ENCODE measurements at places on chromosomes 3 and 15. TPM values are rescaled to one million over a fixed set of nuclear protein-coding genes. Genes with fewer than 3 reads are reported as not detected.

DNA sequence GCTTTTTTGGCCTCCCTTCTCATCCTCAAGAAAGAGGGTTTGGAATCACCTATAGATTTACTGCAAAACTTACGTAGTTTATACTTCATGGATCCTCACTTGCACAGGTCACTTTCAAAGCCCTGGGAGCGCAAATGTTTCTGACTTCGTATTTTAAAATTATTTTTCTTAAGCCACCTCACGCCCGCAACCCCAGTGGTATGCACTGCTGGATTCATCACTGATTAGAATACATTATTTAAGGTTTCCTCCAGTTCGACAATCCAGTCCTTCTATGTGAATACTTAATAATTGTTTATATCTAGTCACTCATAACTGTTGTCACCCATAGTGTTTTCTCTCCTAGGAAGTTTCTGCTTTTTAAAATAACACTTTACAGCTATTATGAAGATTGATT, 339.9 kb downstream of the CHL1 start:
- DNase-seq: peak; percentile 1

DNA sequence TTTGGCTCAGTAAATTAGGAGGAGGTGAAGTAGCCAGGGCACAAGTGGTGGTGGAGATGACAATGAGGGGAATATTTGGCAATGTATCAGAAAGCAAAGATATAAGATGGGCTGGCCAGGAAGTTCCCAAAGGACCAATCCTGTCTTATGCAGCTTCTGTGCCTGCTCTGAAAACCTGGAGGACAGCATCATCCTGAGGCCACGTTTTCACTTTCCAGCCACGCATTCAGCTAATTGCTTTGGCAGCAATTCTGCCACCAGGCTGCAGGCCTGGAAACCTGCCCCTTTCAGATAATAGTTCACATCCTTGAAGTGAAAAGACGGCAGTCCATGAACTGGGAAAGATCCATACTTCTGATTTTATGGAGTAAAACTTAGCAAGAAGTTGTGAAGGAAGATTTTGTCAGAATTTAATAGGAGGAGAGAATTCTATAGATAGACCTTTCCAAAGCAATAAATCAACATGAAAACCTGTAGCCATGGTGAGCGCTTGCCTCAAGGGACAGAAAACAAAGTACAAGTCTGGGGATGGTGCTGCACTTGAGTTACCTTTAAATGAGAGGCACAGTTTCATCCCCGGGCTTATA, 682.5 kb downstream of the GRM7 start:
- peak; percentile 1 for DNase-seq

DNA sequence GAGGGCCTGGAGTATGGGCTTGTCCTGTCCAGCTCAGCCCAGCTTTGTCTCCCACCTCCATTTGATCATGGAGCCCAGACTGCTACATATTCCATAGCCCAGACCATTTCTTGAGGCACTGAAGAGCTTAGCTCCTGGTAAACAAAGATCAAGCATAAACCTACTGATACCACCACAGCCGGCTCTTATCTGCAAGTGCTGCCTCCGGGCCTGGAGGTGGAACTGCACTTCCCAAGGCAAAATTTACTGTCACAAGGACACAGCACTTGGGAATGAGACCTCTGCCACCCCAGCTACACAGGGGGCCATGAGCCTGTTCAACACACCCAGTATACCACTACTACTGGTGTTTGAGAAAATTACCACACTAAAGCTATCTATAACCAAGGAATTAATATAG, 53.7 kb upstream of the PLSCR5 start:
- DNase-seq: no peak

DNA sequence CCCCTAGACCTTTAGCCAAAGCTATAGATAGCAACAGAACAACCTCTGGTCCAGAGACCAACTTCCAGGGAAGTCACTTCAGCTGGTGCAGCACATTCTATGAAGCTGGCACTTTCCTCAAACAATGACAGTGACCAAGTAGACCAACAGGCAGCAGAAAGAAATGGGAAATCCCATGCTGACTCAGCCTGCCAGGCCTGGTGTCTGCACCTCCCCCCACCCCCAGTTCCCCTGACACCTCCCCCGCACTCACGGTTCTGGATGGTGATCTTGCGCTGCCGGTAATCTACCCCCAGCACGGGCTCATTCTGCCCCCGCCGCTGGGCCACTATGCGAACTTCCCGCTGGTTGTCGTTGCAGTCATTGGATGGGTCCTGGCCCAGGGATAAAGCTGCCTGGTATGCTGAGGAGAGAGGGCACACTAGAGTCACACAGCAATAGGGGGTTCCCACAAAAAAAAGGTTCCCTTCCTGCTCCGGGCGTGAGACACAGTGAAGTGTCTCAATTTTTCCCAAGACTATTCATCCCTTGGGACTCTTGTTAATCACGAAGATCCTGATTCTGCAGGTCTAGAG, 17.0 kb downstream of the ILDR1 start:
- DNase-seq: no peak

GRCh38 chr3:191238321-191238817, 39.3 kb downstream of the OSTN start:
- DNase-seq: no peak

DNA sequence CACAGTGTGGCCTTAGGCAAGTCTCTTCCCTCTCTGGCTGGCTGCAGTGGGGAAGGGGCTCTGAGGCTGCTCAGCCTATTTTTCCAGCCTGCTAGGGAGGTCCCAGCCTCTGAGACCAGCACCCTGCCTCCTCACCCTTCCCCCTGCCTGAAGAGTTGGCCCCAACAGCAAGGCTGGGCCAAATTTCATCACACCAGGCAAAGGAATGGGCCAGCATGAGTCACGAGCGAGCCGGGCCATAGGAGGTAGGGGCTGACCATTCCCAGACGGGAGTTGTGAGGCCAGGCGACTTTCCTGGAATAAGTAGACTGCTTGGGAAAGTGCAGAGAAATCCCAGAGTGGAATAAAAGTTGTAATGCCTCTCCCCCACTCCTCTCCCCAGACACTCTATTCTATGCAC, 5.7 kb upstream of the FBLN2 start:
- DNase-seq: no peak

- no peak for DNase-seq
Observed at GRCh38 chr3:85584779-85585356, 626.1 kb downstream of the CADM2 start.

DNA sequence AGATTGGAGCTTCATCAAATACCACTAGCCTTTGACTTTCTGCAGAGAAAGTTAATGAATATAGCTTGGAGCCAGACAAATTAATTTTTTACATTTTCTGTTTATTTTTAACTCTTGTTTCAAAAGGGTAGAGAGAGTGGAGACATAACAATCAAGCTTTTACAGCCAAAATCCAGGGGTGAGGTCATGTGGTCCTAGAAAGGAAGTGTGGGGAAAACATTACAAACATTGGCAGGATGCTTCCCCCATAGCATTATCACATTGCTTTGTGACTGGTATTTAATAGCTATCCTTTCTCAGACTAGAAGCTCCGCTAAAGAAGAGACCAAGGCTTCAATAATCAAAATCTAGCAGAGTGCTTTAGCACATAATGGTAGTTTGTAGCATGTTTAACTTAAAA, 46.4 kb upstream of the PHLDB2 start:
- DNase-seq: no peak

DNA sequence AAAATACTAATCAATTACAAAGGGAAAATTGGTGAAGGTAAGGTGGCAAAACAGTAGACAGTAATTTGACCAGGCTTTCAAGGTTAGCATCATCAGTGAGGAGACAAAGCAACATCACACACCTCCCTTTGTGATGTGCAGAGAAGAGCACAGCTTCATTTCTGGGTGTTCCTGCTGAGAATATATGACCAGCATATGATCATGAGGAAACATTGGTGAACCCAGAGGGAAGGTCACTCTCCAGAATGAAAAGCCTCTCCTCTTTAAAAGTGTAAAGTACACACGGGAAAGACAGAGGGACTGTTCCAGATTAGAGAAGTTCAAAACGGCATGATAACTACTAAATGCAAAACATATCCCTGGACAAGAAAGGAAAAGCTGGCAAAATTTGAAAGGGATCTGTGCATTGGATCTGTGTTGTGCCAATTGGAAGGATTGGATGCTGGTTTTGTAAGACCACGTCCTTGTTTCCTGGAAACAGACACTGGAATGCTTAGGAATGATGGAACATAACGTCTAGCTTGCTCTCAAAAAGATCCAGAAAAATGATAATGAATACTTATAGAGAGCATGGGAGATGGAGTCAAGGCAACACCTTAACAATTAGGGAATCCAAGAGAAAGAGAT, 80.6 kb upstream of the MITF start:
- DNase-seq: no peak

DNA sequence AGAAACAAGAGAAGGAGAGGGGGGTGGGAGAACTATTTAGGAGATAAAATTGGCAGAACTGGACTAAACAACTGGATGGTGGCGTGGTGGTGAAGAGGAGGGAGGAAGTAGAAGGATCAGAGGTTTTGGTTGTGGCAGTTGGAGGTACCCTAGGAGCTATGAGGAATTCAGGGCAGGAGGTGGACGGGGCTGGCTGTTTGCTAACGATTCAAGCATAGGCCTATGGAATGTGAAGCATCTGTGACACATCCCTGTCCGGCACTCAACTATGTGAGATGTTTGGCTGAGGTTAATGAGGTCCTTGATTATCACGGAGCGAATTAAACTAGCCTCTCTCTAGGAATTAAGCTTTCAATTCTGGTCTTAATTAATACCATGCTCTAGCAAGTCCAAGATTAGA, 13.5 kb downstream of the TARS3 start:
- DNase-seq: no peak

- DNase-seq: no peak
Observed at GRCh38 chr15:85383470-85384148, 3.2 kb downstream of the AKAP13 start.

DNA sequence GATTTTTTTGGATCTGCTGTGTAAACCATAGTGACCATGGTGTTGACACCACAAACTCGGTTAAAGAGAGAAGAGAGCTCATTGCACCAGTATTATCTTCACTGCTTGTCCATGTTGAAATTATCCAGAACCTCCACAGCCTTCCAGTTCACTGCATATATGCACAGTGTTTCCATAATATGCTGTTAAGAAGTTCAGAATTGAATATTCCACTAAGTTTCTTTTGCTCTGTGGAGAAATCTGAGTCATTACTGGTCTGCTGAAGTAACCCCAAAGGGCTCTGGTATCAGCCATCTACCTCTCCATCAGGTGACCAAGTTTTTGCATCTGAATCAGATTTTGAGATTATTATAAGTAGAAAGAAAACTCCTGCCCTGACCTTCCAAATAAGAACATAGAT, 143.5 kb downstream of the LRRC3B start:
- DNase-seq: no peak

- DNase-seq: no peak
Observed at GRCh38 chr3:52784931-52785590, 7.7 kb downstream of the ITIH1 start.

DNA sequence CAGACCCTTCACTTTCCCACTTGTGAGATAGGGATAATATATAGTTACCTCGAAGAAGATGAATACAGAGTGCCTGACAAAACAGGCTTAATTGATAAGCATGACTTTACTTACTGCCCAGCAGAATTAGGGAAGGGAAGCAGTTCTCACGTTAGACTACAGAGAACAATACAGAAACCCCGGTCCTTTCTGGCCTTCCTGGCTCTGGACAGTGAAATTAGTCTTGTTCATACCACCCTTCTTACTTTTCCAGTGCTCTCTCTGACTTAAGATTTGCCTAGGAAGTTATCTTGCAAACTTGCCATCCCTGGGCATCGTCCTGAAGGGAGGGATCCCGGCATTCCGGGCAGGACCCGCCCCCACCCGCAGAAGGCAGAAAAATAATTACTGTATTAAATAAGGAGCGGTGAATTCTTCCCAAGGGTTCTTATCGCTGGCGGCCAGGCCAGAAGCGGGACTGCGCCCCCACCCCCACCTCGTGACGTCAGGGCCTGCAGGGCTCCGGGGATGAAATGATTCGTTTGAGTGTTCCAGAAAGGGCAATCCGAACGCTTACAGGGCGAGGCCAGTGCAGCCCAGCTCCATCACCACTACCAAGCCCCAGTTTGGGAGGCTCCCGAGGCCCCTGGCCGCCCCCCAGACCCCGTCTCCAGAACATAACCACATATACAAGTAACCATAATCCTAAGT, 8.4 kb downstream of the SOX2 start:
- DNase-seq: no peak

GRCh38 chr3:113536627-113537101, 4.3 kb downstream of the SIDT1 start:
- no peak for DNase-seq

DNA sequence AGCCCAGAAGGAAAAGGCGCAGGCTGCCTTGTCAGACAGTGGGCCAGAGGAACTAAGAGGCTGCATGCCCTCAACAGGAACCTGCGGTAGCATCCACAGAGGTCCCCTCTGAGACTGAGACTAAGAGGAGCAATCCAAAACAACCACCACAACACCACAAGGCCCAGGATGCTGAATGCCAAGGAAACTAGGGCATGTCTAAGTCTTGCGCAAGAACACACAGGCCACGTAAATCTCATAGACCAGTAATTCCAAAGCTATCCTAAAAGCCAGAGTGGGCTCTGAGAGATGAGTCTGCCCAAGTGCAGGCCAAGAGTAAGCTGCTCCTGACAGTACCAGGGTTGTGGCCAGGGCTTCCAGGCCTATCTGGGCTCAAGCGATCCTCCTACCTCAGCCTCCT, 12.9 kb downstream of the MON1A start:
- DNase-seq: no peak

DNA sequence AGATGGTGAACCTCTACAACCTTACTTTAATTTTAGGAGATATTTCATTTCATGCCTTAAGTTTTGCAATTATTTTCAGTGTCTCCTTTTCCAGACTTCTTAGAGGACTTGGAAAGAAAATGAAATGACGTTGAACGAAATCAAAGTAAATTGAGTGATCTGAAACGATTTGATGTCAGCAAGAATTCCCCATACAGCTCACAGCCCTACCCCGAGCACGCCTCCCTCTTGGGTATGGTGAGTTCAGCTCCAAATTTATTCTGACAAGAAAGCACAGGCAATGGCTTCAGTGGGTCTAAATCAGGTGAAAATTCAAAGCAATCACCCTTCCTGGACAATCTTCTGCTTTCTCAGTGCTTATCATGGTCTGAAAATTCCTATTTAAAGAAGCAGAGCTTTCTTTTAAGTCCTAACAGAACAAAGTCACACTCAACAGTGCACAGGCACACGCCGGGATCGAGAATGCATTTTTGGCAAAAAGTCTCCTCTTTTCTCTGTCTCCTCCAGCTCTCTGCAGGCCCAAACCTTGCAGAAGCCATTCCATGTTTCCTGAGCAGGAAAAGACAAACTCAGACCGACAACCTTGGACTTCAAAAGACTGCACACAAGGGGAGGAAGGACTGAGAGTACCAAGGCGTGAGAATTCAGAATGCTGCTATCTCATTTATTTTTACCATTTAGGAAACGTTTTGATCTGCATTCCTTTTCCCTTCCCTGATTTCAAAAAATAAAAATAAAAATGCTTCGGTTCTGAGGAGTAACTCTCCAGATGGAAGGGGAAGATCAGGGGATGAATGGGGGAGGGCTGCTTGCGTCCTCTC, 72.0 kb downstream of the CCNL1 start:
- no peak for DNase-seq

The LRRN1 gene
- 22.6 TPM for polyA plus RNA-seq

The EDEM1 gene
- 17.1 TPM for polyA plus RNA-seq

The C3orf85 gene
- polyA plus RNA-seq: 16.4 TPM

The ROBO2 gene
- 95.6 TPM for polyA plus RNA-seq

All from renal cortex interstitium (tissue), 15 donors.